Right lobe of liver (tissue), 6 donors: ENCODE measurements at places on chromosomes 5 and 9. TPM values are rescaled to one million over a fixed set of nuclear protein-coding genes. Genes with fewer than 3 reads are reported as not detected.

RELL2 gene
- total RNA-seq = 2.6 TPM

GLRA1 gene
- not detected for total RNA-seq

CARTPT gene
- not detected for total RNA-seq

- no peak overlapping the region for H3K4me3 ChIP-seq
- no peaks in the 10 kb centered on the region for H3K4me1 ChIP-seq
- H3K36me3 ChIP-seq = no peaks in the 10 kb centered on the region
- DNase-seq = no peak
These were observed 223.8 kb downstream of the SEC61B start for GRCh38 chr9:99445920-99446319.

DNA sequence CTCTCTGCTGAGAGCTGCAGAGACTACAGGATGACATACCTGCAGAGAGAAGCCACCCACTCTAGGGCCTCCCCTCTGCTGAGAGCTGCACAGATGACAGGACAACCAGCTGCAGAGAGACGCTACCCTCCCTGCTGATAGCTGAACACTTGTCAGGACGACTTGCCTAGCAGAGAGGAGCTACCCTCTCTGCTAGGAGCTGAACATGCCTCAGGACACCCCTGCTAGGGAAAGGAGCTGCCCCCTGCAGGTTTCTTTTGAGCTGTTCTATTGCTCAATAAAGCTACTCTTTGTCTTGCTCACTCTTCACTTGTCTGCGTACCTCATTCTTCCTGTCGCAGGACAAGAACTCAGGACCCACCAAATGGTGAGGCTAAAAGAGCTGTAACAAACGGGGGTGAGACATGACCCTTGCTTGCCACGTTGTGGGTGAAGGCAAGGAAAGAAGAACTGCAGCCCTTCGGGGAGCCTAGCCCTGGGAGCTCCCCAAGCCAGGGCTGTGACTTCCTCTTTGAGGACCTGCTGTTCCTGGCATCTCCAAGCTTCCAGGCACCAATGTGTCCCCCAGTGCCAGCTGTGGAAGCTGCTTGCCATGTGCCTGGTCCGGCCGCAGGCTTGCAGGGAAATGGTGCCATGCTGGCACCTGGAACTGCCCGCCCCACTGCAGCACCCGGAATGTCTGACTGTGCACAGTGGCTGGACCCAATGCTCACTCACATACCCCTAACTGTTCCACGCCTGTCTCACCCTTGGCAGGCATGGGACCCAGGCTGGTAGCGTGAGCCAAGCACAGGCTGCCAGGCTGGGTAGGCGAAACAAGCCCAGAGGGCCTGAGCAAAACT, 5.1 kb upstream of the TESK1 start:
- H3K27me3 ChIP-seq = no peaks in the 10 kb centered on the region
- H3K4me3 ChIP-seq = no peak overlapping the region
- H3K36me3 ChIP-seq = no peaks in the 10 kb centered on the region
- H3K4me1 ChIP-seq = no peaks in the 10 kb centered on the region

- peak overlapping the region; percentile 56 for H3K27ac ChIP-seq
- DNase-seq = no peak
- peaks cover 6% of the 10 kb centered on the region for H3K4me1 ChIP-seq
- no peaks in the 10 kb centered on the region for H3K27me3 ChIP-seq
- H3K4me3 ChIP-seq = no peak overlapping the region
These were observed 19.1 kb downstream of the TMEM245 start for GRCh38 chr9:109100543-109101201.

- no peak overlapping the region for H3K4me3 ChIP-seq
- DNase-seq = peak; percentile 53
These were observed 37.5 kb upstream of the SLC6A19 start for GRCh38 chr5:1163879-1164278.

DNA sequence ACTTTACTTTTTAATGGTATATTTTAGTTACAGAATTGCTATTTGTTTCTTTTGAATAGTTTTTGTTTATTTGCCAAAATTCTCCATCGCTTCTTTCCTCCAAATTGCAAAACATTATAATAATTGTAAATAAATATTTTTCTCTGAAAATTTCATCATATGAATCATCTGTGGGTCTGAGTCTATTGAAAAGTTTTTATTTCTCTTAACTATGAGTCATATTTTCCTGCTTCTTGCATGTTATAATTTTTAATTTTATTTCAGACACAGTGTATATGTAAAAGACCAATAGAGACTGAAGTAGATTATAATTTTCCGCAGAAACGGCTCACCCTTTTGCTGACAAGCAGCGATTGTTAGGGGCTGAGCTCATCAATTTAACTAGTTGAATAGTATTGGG, 279.1 kb upstream of the IL12B start:
- H3K4me1 ChIP-seq = no peaks in the 10 kb centered on the region
- H3K4me3 ChIP-seq = no peak overlapping the region
- no peak for DNase-seq
- H3K27me3 ChIP-seq = no peaks in the 10 kb centered on the region

DNA sequence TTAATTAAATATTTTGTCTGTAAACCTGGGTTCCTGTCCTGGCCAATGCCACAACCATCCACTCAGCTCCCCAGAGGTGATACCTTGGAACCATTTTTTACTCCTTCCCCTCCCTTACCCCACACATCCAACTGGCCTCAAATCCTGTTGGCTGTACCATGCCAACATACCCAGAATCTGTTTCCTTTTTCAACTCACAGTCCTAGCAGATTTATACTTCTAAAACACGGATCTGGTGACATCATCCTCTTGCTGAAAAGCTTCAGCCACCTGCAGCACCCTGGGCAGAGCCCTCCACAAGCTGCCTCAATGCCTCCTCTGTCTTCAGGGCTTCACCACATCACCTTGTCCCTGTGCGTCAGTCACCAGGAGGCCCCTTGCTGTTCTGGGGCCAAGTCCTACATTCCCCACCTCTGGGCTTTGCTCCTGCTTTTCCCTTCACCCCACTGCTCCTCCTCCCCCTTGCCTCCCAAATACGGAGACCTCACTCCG, 14.9 kb downstream of the SEMA6A start:
- H3K4me1 ChIP-seq = no peaks in the 10 kb centered on the region
- H3K27ac ChIP-seq = no peak overlapping the region
- no peaks in the 10 kb centered on the region for H3K27me3 ChIP-seq

DNA sequence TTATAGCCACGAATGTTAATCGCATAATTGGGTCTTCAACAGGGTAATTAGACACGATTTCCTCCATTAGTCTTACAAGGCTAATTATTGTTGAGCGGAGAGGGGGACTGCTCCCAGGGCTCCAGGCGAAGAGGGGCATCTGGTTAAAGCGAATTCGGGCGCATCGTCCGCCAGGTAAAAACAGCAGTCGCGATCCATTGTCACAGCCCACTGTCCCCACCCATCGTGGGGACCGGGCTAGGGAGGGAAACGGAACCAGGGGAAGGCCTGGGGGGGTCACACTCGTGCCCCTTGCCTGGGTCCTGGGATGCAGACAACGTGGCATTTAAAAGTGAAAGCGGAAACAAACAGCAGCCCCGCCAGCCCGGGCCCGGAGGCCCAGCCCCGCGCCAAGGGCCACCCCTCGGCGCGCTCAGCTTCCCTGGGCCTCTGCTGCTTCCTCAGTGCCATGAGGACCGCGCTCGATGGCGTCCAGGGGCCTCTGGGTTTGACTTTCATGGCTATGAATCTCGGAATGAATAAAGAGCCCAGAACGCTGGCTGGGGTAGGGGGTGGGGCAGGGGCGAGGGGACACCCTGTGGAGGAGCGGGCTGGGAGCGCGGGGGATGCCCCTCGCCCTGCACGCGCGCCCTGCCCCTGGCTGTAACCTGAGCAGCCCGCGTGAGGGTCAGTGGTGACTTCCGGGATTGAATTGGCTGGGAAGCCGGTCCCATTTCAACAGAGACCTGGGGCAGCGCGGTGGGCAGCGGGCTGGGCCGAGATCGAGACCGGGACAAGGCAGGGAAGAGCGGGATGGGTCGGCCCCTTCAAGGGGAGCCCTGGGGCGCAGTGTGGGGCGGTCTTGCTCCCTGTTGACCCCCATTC, 99.9 kb downstream of the GTF3C4 start:
- H3K27ac ChIP-seq = peak overlapping the region; percentile 56
- peak; percentile 72 for DNase-seq
- H3K27me3 ChIP-seq = no peaks in the 10 kb centered on the region
- H3K4me3 ChIP-seq = peak overlapping the region; percentile 76

DNA sequence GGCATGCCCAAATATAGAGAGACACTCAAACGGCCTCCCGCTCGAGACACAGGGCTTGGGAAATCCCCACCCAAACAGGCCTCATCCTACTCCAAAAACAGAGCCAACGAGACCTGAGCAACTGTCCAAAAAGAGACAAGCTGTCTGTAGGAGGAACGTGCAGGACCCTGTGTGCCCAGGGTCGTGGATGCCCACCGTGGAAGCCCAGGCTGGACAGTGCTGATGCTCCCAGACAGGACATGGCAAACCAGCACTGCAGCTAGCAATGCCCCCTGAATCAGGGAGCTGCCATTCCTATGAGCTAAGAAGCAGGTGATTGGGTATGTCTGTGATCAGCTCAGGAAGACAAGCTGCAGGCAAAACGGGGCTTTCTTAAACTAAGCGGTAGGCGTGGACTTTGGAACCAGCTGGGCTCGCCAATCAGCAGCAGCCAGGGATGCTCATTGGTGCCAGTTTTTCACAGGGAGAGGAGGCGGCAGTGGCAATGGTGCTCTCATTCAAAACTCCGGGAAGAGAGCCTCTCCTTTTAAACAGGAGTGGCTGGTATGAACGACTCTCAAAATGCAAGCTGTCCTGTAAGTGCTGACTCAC, 113.1 kb upstream of the IRX2 start:
- no peaks in the 10 kb centered on the region for H3K27me3 ChIP-seq
- H3K4me3 ChIP-seq = no peak overlapping the region
- DNase-seq = no peak

DNA sequence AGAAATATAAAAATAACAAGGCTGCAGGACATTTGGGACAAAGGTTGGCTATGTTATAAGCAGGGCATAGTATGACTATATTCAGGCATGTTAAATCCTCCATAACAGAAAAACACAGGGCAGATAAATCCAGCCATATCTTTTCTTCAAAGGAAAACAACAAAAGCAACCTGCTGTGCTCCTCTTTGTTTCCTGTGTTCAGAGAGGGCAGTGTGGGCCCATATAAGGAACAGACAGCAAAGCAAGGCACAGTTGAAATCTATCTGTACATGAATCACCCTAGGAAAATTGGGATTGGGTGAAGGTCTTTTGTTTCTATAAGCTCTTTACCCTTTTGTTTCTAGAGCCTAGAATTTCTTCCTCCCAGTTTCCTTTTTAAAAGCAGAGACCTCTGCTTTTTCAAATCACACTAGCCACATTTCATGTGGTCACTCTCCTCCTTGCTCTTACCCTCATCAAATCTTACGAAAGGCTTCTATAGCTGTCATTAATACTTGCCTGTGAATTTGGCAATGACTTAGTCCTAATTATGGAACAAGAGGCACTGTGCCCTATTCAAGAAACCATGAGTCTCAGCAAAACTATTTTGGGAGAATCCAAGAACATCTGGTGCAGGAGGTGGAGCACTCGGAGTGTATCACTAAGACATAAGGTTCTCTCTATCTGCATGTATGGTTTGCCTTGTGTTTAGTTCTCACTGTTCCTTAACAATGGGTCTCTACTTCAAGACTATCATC, 1.8 kb downstream of the GZMA start:
- no peak overlapping the region for H3K4me3 ChIP-seq
- no peaks in the 10 kb centered on the region for H3K27me3 ChIP-seq
- no peak overlapping the region for H3K27ac ChIP-seq
- DNase-seq = no peak
- H3K4me1 ChIP-seq = no peaks in the 10 kb centered on the region

GRCh38 chr5:93611976-93612854, 29.2 kb downstream of the NR2F1 start:
- no peak overlapping the region for H3K4me3 ChIP-seq
- no peaks in the 10 kb centered on the region for H3K27me3 ChIP-seq
- no peaks in the 10 kb centered on the region for H3K36me3 ChIP-seq
- H3K27ac ChIP-seq = no peak overlapping the region

- H3K27me3 ChIP-seq = no peaks in the 10 kb centered on the region
- no peak overlapping the region for H3K27ac ChIP-seq
- H3K36me3 ChIP-seq = no peaks in the 10 kb centered on the region
- no peak for DNase-seq
These were observed 111.5 kb upstream of the ZNF618 start for GRCh38 chr9:113764572-113764971.

DNA sequence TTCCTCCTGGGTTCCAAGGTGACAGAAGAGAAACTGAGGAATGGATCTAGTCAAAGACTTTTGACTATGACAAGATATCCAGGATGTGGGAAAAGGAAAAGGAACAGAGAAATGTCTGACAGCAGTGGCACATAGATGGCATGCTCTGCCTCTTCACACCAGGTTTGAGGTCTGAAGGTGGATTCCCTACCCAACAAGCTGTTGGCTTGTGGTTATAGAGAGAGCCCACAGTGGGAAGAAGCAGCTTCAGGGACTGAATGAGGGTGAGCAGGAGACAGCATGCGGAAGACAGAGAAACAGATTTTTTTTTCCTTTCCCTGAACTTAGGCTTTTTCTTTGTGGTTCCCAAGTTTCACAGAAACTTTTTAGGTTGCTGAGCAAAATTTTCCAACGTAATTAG, 20.6 kb downstream of the IFNW1 start:
- no peak for DNase-seq
- H3K4me3 ChIP-seq = no peak overlapping the region
- H3K36me3 ChIP-seq = no peaks in the 10 kb centered on the region
- no peak overlapping the region for H3K27ac ChIP-seq
- H3K27me3 ChIP-seq = no peaks in the 10 kb centered on the region
